ENCODE measurements at places on chromosomes 5 and 9.

- no peak for DNase-seq
Measured at GRCh38 chr5:110817459-110817858, 78.7 kb downstream of the SLC25A46 start.

DNA sequence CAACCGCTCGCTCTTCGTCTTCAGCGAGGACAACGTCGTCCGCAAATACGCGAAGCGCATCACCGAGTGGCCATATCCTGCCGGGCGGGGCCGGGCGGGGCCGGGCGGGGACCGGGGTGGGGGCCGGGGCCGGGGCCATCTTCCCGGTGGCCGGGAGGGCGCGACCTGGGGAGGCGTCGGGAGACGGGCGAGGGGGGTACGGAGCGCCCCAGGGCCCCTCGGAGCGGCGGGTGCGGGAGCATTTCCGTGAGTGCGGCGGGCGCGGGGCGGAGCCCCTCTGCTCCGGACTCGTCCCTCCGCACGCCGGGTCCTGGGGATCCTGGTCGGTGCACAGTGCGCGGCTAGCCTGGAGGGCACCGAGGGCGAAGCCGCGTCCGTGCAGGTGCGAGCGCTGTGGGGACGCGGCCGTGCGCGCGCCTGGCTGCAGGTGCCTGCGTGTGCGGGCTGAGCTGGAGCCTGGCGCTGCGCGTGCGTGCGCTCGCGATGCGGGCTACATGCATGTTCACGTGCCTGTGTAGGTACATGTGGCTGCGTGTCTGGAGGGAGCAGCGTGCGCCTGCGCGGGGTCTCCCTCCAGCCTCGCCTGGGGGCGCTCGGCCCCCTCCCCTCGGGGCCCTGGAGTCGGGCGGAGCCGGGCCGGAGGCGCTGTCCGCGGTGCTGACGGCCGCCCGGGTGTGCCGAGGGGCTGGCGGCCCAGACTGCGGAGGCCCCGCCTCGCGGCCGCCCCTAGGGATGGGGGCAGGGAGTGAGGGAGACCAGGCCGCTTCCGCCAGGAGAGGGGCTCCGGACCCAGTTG is 762 bp downstream of the CACNA1B start:
- DNase-seq, result no peak

DNA sequence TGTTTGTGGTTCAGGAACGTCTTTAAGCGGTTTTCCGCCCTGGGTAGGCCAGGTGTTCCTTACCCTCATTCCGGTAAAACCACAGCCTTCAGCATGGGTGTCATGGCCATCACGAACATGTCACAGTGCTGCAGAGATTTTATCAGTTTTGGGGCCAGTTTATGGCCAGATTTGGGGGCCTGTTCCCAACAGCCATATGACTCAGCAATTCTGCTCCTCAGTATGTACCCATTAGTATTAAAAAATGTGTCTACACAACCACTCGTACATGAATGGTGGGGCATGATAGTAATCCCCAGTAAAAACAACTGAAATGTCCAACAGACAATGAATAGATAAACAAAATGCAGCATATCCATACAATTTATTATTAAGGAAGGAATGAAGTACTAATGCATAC is 51.9 kb upstream of the TTC23L start:
- no peak for DNase-seq

GRCh38 chr9:20384642-20385041 is 237.7 kb downstream of the MLLT3 start:
- DNase-seq, result no peak
